ENCODE measurements at places on chromosomes 12 and 14.

GRCh38 chr12:102350070-102350469 is 130.3 kb downstream of the IGF1 start:
- DNase-seq = no peak

DNA sequence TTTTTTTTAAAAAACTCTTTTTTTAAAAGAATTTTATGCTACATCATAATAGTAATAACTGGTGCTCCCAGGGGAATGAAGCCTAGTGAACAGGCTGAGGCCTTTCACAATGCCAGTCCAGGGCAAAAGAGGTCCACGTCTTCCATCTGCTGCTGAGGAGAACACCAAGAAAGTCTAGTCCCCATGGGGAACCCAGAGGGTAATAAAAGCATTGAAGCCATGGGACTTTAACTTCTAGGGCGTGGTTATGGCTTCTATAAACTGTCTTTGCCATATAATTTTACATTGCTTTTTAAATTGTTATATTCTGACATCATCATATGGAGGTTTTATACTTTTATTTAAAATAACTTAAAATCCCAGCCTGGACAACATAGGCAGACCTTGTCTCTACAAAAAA is 64.3 kb downstream of the SLC16A7 start:
- DNase-seq = no peak

GRCh38 chr12:117825827-117826226 is 143.0 kb downstream of the KSR2 start:
- DNase-seq = no peak

DNA sequence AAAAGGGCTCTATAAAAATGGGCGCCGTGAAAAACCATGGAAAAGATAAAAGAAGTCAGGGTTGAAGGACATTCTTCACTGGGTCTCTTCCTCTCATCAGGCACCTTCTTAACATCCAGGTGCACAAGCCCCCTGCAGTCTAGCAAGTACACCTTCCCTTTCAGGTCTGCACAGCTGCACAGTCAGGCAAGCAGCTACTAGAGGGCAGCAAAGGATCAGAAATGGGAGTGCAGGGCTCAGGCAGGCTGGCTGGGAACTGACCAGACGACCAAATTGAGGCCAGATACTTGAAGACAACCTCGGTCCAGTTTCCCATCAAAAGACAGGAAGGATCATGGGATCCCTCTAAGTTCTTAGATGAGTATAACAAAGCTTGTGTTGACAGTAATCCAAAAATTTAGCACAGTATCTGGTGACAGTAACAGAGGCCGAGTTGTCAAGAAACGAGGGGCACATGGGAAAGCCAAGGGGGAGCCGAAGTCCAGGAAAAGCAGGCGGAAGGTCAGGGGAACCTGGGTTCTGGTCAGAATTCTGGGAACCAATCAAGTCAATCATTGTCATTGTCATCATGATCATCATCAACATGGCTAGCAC is 10.1 kb upstream of the GRIP1 start:
- no peak for DNase-seq

DNA sequence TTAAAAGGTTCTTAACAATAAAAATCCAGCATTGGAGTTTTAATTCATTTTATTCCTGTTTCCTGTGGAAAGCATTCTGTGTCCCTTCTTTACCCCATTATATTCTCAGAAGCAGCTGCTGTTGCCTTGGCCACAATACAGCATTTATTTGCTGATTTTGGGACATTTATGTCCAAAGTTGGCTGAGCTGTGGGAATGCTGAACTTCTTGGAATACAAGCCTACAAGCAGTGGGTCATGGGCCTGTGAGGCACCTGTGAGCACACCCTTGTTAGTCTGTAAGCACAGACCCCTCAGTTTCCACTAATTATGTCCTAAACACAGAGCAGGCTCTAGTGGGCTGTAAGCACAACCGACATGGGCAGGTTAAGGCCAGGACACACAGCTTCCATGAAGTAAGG is 122.2 kb upstream of the IGF1 start:
- DNase-seq = no peak

- DNase-seq = no peak
These were observed 163.9 kb downstream of the ADGRD1 start for GRCh38 chr12:131117438-131118245.

- no peak for DNase-seq
These were observed 9.7 kb downstream of the DDX47 start for GRCh38 chr12:12822886-12823285.

DNA sequence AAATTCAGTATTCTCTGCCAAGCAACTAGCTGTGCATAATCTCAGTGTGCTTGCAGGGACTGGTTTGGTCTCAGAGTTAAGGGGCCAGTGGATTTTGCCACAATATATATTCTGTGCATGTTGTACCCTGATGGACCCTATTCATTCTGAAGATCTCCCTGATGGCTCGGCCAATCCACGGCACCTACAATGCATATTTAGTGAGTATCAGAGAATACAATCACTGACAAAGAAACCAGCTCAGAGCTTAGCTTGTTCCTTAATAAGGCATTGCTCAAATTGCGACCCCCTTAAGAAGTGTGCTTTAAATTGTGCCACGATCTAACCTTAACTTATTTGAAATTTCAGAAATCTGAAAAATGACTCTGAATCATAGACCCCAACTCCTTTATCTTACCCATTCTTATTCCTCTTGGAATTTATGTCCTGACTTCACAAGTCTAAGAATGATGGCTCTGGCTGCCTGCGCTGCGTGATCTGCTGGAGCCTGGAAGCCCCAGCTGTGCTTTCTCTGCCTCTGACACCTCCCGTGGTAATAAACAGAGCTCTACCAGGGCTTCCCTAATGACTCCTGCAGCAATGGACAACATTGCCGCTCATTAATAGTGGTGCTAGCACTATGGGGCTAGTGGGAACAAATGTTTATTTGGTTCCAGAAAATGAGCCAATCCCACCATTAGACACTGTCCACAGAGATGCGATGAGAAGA is 9.0 kb upstream of the DCAF4 start:
- DNase-seq = no peak

- no peak for DNase-seq
These were observed 33.6 kb downstream of the CCDC91 start for GRCh38 chr12:28223858-28224257.

DNA sequence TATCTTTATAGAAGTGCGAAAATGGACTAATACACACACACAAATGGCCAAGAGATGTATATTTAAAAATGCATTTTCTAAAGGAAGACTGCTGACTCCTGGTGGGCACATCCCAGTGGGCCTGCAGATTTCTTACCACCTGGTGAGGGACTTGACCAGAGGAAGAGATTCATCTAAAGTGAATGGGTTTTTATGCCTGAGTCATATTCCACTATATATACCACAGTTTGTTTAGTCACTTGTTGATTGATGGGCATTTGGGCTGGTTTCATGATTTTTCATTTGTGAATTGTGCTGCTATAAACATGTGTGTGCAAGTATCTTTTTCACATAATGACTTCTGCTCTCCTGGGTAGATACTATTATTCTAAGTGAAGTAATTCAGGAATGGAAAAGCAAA is 277.3 kb downstream of the SLC16A7 start:
- no peak for DNase-seq

GRCh38 chr12:71440345-71440762 is 756 bp downstream of the LGR5 start:
- DNase-seq = no peak

- no peak for DNase-seq
These were observed 11.8 kb downstream of the GCH1 start for GRCh38 chr14:54890788-54891187.

DNA sequence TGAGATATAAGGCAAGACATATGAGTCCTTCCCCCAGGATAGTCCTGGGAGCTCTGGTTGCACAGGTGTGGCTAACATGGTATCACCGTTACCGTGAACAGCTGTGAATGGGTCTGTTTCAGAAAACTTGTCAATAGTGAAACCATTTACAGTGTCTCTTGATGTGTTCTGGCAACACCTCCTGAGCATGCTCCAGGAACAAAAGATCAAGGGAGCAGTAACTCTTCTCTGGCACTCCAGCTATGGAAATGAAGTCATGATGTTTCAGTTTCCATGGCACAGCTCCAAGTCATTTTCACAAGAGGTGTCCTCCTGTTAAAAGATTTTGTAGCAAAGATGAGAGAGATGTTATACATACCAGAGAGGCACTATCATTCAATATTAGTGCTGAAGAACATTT is 253.7 kb downstream of the SNAPC1 start:
- no peak for DNase-seq
